ENCODE measurements at places on chromosomes 7 and 10.

GRCh38 chr7:18364396-18364795, 131.2 kb upstream of the HDAC9 start:
- no peak for DNase-seq

DNA sequence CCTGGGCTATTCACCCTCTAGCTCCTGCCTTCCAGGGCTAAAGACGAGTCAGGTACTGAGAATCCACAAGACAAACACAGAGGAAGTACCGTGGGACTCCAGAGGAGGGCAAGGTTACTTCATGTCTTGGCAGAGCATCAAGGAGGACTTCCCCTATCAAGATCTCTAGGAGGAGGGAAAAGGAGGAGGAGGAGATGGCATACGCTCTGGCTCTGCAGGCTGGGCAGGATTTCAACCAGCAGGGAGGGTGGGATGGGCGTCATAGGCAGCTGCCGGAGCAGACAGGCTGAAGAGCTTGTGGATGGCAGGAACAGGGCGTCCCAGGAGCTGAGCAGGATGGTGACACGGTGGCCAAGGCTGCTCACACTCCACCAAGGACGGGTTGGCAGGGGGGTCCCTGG, 21.3 kb downstream of the MDH2 start:
- no peak for DNase-seq

DNA sequence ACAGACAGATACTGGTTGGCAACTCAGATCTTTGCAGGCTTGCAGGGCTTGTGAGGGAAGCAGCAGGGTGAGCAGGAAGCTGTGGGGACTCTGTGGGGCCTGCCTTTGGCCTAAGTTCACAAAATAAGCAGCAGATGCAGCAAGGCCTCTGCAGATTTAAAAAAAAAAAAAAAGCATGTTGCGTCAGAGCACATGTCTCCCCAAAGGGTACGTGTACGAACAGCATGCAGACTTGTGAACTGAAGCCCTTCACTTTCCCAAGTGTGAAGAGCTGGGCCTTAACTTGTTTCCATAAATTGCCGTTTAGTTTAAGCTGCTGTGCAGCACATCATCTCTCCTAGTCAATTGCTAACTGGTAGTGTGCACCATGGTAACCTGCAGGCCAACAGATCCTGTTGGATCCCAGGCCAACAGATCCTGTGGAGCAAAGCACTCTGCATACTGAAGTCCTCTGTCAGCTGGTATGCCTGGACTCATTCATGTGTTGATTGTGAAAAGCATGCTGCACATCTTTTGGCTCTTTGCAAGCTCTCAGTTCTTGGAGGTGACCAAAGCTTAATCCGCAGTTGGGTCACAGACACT, 10.8 kb upstream of the XPNPEP1 start:
- DNase-seq, result no peak

GRCh38 chr10:89163265-89163995, 43.7 kb downstream of the CH25H start:
- no peak for DNase-seq

- no peak for DNase-seq
These were observed 54.5 kb downstream of the CHCHD3 start for GRCh38 chr7:133027397-133027796.

DNA sequence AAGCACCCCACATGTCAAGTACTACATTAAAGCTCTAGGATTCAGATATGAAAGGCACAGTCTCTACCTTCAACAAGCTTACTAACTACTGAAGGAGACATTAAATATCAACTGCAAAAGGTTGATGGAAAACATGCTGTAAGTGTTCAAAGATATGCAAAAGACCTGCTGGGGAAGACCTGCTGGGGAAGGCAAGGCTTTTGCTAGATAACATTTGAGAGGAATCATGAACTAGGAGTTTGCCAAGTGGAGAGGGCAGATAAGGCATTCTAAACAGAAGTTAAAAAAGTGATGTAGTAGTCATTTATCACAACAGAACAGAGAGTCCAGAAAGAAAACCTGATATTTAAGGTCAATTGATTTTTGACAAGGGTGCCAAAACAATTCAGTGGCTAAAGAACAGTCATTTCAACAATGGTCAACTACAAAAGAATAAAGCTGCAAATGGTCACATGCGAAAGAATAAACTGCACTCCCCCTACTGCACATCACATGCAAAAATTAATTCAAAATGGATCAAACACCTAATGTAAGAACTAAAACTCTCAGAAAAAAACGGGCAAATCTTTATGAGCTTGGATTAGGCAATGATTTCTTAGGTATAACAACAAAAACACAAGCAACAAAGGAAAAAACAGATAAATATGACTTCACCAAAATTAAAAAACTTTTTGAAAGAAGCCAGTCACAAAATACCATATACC, 23.0 kb upstream of the MSS51 start:
- DNase-seq, result no peak

DNA sequence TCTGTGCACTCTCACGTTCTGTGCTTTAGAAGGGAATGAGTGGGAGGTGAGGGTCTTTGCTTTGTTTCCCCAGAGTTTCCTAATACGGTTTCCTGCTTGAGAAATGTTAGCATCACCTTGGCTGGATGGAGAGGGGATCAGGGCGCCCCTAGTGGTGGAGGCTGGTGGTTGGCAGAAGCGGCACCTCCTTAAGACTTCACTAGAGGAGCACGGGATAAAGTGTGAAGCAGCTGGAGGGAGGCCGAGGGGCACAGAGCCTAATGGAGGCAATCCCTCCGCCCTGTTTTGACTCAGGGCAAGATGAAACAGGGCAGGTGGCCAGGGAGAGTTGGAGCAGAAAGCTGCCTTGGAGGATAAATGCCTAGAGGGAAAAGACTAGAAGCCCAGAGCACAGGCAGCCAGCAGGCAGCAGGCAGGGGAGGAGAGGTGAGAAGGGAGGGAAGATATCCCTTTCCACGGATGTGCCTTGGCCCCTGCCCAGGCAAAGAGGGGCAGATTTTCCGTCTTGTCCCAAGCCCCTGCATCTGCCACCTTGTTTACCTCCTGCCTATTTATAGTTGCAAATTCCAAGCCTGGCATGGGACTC, 56.0 kb upstream of the BTRC start:
- DNase-seq, result peak; percentile 72

GRCh38 chr7:35355911-35356310, 102.0 kb upstream of the TBX20 start:
- no peak for DNase-seq

- DNase-seq, result no peak
These were observed 147.8 kb downstream of the MAD1L1 start for GRCh38 chr7:2084781-2085505.

DNA sequence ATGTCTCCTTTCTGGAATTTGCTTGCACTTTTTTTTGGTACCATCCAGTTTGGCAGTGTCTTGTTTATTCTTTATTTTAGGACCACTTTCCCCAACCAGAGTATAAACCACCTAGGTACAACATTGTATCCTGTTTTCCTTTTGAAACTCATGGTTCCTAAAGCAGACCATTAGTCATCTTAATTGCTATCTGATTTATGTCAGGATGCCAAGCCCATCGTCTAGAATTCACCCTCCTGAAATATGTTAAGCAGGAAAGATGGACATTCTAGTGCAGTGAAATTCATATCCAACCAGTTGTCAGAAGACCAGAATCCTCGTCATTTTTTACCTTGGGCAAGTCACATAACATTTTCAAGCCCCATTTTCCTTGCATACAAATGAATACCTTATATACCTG, 223.6 kb upstream of the KMT2E start:
- no peak for DNase-seq

DNA sequence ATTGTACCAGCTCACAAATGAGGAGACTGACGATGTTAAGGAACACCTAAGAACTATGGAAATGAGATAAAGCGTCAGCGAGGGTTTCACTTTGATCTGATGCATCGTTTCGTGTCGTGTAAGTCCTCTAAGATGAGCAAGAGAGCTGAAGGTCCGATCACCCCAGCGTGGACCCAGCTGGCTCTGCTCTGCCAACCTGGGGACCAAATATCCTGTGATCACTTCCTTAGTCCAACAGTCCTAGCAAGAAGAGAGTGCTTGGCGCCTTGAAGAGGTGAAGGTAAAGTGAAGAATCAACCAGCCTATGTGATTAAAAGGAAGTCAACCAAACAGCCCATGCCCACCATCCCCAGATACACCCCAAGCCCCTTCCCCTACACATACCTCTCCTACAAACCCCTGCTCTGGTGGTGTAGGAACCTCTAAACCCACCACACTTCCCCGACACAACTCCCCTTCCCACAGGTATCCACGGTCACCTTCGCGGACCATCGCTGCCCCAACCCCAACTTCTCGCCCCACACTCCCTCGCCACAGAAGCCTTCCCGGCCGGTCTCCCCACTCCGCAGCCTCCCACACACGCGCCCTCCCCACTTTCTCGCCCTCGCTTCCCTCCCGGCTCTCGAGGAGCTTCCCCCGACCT, 722 bp downstream of the UPF2 start:
- peak; percentile 8 for DNase-seq

GRCh38 chr7:155964543-155964942, 152.3 kb upstream of the SHH start:
- no peak for DNase-seq

DNA sequence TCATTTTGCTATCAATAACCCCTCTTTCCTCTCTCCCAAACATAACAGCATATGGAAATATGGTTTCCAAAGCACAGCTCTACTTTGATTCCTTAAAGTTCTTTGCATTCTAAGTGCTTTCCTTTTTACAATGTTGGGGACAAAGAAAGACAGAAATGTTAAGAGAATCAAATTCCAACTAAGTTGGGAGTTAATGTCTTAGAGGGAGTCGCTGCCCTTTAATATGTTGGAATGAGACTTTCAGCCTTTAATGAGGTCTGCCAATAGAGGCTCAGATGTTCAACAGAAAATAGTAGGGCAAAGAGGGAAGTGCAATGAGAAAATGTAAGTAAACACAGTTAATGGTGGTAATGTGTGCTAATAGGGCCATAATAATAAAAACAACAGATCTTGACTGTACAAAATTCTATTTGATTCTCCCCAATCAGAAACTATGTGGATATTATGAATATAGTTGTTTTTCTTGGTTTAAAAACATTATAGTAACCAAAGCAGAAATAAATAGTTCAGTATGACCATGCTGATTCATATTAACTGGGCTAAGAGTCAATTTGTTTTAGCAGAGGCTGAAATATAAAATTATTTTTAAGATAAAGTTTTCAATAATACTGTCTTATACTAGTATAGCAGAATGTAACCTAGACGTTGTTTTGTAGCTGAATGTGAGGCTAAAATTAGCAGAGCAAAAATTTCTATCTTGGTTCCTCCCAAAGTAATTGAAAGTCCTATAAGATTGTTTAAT, 10.3 kb downstream of the HYCC1 start:
- no peak for DNase-seq

DNA sequence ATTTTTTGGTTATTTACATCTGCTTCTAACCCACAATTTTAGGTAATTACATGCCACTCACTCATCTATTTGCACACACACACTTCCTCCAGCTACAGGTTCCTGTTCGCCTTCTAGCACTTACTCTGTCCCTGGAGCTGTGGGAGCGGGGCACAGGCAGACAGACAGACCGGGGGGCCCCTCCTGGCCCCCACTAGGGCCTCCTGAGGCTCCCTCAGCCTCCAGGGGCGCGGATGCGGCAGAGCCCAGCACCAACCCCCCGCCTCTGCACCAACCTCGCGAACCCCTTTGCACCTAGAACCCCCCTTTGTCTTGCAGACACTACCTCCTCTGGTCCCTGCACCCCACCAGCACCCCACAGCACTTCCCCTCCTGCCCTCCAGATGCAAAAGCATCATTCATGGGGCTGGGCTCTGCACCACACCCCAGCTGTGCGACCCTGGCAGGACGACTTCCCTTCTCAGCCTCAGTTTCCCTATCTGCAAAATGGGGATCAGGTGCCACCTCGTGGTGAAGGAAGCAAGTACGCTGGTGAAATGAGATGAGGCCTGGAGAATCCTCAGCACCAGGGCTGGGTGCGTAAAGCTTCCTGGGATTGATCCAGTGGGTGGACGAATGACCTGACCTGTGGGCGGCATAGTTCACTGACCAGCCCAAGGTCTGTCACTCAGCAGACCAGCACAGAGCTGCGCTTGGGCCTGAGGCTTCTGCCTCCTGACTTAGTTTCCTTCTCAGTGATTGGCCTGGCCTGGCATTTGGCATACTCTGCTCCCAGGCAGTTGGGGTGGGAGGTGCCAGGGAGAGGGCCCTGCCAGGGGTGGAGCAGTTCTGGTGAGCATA, 37.9 kb downstream of the ELFN1 start:
- DNase-seq, result no peak

DNA sequence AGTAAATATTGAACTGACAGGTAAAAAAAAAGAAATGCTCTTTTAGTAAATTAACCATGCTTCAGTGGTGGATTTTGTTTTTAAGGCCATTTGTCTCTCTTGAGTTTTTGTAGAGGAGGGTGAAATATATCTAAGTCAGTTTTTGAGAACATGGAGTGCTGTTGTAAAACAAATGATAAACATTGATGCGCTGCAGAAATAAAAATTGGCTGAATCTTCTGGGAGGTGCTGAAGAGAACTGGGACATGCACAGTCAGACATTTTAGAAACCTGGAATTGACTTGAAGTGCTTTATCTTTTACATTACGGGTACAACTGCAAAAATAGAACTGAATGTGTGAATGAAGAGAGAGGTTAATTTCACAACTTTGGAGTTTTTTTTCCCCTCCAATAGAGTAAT, 203.0 kb upstream of the HDAC9 start:
- no peak for DNase-seq

DNA sequence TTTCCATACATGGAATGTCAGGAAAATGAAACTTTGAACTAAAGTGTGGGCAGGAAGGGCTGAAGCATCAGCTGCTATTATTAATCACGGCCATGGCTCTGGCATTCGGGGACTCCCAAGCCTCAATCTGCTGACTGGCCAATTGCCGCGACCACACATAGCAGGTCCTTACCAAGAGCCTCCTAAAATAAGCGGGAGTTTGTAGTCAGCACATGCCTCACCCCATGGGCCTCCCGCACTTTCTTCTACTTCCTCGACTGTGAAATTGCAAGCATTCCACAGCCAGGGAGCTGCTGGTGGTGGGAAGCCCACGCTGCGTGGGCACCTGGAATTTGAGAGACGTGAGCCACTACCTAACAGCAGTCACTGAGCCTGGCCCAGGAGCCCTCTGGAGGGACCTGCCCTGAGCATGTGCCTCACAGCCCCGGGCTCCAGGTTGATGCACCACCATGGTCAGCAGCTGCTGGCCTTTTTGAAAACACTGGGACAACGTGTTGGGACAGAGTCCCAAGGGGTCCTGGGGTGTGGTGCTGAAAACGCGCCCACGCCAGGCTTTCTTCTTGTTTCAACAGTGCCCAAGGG, 211.4 kb downstream of the TNS3 start:
- no peak for DNase-seq

DNA sequence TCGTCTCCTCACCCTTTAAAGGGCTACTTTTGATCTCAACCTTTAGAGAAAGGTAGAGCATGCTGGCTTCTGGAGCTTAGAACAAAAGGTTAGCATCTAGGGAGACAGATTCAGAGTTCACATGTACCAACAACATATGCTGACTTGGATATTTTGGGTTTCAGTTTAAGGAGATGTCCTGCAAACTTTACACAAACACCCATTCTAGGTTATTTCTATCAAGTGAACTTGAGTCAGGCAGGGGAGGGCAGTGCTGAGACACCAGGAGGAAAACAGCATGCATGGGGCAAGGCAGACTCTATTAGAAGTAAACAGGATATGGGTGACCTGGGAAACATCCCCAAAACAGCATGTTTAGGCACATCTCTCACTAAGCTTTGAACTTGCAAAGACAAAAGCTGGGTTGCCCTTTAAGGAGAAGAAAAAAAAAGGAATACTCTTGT, 43.8 kb downstream of the ARL4A start:
- DNase-seq, result no peak

GRCh38 chr7:40200791-40201190, 66.0 kb downstream of the SUGCT start:
- DNase-seq, result no peak

GRCh38 chr10:104472505-104472904, 118.9 kb downstream of the CFAP58 start:
- no peak for DNase-seq
